ENCODE measurements at places on chromosomes 13 and 19.
A peak's percentile ranks its signal among the peaks of the same experiment; 100 is the strongest.

GRCh38 chr19:51294211-51294976 lies 17.1 kb upstream of the IGLON5 start:
- no peak for DNase-seq

DNA sequence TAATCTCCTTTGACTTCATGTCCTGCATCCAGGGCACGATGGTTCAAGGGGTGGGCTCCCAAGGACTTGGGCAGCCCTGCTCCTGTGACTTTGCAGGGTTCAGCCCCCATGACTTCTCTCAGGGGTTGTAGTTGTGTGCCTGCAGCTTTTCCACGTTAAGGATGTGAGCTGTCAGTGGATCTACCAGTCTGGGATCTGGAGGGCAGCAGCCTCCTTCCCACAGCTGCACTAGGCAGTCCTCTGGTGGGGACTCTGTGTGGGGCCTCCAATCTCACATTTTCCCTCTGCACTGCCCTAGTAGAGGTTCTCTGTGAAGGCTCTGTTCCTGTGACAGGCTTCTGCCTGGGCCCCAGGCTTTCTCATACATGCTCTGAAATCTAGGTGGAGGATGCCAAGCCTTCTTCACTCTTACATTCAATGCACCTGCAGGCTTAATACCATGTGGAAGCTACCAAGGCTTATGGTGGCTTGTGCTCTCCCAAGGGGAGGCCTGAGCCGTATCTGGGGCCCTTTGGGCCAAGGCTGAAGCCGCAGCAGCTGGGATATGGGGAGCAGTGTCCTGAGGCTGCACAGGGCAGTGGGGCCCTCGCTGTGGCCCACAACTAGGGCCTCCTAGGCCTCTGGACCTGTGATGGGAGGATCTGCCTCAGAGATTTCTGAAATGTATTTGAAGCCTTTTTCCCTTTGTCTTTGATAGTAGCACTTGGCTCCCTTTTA lies 39.3 kb upstream of the ERICH6B start:
- no peak for DNase-seq

DNA sequence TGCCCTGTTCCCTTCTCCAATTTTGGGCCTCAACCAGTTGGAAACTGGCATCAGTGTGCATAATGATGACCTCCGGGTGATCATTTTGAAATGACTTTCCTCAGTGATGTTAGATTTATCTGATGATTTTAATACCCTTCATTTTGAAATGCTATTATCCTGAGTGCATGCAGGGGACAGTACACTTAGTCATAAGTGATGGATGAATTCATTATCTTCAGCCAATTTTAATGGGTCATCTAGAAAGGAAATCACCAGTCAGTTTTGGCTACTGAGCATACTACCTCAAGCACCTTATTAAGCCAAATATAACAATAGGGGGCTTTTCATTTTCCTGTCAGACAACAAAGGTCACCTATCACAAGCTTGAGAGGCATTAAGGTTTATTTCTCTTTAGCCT lies 118.5 kb upstream of the MIR17HG start:
- DNase-seq: no peak

GRCh38 chr13:29782798-29783197 lies 67.6 kb downstream of the UBL3 start:
- DNase-seq: no peak

- no peak for DNase-seq
Observed at GRCh38 chr13:98272549-98272948, 95.5 kb upstream of the RNF113B start.

- no peak for DNase-seq
Observed at GRCh38 chr19:23304238-23304637, 54.0 kb upstream of the ZNF724 start.

DNA sequence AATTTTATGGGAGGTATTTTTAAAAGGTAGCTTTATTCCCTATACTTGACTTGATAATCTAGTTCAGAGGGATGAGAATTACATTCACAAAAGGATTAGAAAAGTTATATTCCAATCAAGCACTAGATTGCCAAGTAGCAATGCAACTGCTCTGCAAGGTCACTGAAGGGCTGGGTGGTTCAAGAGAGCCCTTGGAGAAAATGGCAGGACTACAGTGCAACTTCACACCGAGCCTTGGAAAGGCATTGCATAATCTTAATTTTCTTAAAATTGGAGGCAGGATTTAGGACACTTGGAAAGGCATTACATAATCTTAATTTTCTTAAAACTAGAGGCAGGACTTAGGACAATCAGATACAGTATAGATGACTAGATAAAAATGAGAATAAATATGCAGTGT lies 315.9 kb downstream of the DCT start:
- no peak for DNase-seq

DNA sequence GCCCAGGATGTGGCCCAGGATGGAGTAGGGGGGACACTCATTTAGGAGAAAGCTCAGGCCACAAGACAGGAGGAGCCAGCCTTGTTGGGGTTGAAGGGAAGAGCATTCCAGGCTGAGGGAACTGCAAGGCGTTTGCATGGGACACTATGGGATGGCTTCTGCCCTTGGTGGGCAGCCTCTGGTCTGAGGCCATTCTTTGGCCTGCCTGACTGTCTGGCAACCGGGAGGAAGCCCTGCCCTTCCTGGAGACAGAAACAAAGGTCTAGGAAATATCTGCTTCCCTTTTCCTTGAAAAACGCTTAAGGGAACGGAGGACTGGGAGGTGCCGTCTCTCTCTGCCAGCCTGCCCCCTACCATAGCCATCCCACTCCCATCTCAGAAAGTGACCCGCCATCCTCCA lies 2.8 kb upstream of the ICAM1 start:
- DNase-seq: no peak

DNA sequence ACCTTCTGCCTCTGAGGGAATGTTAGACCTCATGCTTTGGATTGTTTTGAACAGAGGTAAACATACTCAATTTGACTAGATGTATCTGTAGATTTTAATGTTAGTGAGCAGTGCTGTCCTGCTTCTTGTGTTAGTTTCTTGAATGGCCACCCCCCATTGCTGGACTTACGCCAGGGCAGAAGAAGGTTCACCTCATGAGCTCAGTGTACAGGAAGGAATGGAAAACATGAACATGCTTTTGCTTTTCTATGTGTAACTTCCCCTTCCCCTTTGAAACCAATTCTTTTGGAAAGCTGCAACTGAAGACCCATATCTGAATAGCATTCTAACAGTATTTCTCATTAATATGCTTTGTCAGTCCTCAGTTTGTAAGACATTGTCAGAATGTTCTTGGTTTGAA lies 32.3 kb downstream of the WASF3 start:
- no peak for DNase-seq

GRCh38 chr19:17171874-17172273 lies 43.3 kb upstream of the USE1 start:
- DNase-seq: no peak

GRCh38 chr19:17529239-17530158 lies 18.1 kb downstream of the PGLS start:
- no peak for DNase-seq

DNA sequence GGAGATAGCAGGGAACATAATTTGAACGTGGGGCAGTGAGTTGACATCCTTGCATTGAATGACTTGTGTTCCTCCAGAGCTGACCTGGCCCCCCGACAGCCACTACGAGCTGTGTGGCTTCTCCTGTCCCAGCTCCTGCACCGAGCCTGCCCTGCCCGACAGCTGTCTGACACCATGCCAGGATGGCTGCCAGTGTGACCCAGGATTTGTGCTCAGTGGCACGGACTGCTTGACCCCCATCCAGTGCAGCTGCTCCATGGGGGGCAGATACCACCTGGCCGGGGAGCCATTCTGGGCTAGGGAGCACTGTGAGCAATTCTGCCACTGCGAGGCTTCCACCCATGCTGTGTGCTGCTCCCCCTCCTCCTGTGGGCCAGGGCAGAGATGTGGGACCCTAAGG lies 29.2 kb upstream of the FXYD3 start:
- no peak for DNase-seq

- DNase-seq: no peak
Observed at GRCh38 chr19:12730064-12730463, 4.4 kb downstream of the TRIR start.

- DNase-seq: no peak
Observed at GRCh38 chr13:73412933-73413332, 354.1 kb downstream of the KLF5 start.

DNA sequence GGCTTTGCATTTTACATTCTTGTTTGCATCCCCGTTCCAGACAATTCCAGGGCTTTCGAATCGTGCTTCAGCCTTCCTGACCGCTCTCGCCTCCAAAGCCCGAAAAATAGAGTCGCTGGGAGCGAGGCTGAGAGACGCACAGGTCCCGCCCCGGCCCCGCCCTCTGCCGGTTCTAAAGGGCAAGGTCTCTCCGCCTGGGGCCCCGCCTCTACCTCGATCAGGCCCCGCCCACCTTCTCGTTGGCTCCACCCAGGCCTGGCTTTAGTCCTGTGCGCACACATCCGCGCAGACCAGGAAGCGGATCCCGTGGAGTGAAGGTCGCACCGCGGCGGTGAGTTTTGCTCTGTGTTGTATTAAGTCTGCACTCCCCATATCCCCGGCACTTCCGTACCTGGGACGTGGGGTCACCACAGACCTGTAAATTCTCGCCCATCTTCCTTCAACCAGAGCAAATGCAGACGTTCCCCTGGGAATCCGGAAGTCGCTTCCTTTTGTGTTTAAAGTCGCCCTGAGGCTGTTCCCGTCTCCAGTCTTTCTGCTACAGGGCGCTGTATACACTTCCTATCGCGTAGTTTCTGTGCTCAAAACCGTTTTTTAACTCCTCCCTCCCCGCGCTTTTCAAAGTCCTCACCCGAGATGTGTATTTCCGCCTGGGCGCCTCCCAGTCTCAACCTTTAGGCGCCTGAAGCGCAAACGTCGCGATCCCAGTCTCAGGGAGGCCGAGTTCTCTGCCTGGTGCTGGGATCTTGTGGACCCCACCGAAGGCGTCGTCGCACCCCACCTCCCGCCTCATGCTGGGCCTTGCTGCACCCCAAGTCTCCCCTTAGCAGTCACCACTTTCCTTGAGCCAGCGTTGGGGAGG lies at the start of gene ZNF701:
Gene ZNF701, plus strand, starts transcription at position 288 of the 862 bp plus-strand sequence. CDS start 3,861 bp downstream, outside the sequence.
- peak; percentile 82 for DNase-seq

- DNase-seq: no peak
Observed at GRCh38 chr19:3075605-3076431, 13.5 kb upstream of the TLE5 start.

- no peak for DNase-seq
Observed at GRCh38 chr13:100630555-100630954, 42.0 kb upstream of the GGACT start.

GRCh38 chr13:76314495-76314894 lies 571.7 kb downstream of the KCTD12 start:
- DNase-seq: no peak

- no peak for DNase-seq
Observed at GRCh38 chr13:99677116-99677951, 176.1 kb downstream of the TM9SF2 start.

- DNase-seq: no peak
Observed at GRCh38 chr19:19204181-19204580, 967 bp upstream of the NR2C2AP start.

DNA sequence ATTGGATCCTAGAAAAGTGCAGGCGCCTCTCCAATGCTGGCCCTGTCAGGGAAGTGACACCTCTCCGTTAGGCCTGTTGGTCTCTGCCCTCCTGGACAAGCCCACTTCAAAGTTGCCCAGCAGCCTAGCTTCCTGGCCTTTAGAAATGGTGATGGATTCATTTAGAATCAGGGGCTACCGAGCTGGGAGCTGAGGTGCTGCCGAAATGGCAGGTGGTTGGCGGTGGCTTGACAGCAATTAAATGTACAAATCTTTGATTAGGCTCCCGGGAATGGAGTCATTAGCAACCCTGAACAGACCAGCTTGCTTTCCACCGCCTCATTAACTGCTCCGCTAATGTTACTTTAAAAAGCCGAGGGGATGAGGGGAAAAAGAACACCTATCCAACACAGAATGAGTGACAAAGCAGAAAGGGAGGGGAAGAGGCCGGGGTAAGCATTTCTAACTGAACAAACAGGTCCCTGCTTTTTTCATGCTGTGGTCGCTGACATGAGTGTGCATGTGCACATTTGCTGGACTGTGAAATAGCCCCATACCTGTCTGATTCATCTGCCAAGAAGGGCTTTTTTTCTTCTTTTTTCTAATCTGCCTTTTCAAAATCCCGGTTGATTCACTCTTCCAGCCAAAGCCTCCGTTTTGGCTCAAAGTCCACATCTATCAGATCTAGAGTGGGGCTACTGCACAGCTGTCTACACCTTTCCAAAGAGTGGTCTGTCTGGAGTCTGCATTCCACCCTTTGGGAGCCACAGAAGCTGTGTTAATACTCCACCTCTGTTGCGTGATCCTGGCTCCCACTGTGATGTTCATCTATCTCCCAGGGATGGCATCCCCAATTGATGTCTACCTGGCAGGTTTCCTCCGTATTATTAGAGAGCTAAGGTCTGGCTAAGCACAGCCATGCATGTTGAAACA lies 431.9 kb downstream of the COG6 start:
- DNase-seq: no peak

- DNase-seq: no peak
Observed at GRCh38 chr13:44136696-44137268, 236.8 kb upstream of the SERP2 start.

DNA sequence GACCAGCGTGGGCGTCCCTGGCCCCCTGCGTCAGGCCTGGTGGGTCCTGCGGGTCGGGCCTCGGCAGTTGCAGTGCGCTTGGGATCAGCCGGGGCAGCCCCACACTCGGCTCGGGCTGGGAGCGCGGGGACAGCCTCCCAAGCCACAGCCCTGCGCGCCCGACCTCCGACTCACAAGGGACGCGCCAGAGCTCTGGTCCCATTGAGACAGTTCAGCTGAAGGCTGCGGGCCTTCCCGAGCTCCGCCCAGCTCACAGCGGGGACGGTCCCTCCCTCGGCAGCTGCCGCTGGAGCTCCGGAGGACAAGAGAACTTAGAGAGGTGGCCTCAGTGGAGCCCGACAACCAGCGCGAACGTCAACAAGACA lies 45.7 kb upstream of the ZNF730 start:
- peak; percentile 44 for DNase-seq

GRCh38 chr19:27780367-27781075 lies 1432.4 kb downstream of the UQCRFS1 start:
- no peak for DNase-seq

DNA sequence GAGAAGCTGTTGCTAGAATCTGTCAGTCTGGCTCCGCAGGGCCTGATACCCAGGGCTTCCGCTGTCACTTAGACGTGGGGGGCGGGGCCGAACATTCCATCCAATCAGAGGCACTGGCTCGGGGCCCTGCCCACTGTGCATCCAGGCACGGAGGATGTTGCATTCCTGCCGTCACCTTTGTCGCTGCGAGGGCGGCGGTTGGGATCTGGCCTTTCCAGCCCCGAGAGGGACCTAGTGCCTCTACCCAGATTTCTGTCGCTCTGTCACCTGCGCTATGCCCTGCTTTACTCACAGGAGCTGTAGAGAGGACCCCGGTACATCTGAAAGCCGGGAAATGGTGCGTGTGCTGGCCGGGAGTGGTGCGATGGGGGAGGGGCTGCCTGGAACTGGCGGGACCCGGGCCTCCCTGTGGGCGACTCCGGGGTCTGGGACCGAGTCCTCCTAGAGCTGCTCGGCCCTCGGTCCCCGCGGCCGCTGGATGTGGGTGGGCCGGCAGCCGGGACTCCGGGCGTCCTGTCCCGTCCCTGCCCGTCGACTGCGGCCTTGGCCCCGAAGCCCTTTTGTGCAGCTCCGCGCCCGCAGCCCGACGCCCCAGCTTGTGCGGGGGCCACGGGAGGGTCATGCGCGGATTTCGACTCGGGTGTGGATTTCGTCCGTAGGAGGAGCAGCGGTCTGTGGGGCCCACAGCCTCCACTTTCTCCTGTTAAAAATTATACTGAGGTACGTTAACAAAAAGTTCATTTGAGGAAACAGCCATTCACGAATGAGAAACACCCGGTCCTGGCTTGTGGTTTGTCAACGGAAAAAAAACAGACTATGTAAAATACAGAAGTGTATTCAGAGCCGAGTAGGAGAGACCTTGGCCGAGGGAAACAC lies at the start of gene ZNF439:
Gene ZNF439, plus strand, starts transcription at position 133 of the 876 bp plus-strand sequence. Its CDS starts 142 bp downstream, at position 275.
- peak; percentile 79 for DNase-seq

- no peak for DNase-seq
Observed at GRCh38 chr19:19659646-19660245, 3.7 kb downstream of the ATP13A1 start.
